DMS79 (cell line): ENCODE measurements at places on chromosomes 5 and 9.

DNA sequence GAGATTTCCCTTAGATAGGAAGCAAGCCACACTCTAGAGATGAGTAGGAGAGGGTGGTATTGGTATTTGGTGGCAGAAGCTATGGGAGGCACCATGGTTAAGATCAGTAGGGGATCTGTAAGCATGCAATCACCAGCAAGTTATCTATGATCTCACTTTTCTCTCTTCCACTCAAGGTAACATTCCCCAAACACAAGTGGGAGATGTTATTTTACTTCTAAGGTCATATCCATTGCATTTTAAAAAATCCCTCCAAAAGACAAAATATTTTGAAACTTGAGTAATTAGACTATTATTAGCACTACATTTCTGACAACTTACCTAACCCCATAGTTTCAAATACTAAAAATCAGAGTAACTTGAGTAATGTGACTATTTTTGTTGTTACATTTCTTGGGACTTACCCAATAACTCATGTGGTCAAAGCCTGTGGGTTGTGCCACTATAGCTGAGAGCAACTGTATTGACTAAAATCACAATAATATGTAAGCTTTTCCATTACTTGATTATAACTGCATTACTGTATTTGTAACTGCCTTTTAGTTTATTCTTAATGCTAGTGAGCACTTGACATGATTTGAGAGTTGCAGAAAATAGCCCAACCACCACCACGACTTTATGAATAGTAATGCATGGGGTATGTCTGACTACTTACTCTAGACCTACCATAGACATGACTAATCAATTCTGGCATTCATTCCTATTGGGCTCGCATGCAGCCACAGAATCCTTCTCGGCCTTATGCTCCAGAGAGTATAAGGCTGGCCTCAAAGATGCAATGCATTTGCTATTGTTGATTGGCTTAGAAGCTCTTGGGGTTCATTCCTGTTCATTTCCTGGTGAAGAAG, 264.7 kb downstream of the TRIM32 start:
- no peak for DNase-seq

GRCh38 chr5:14749579-14750101, 85.1 kb downstream of the OTULIN start:
- no peak for DNase-seq

DNA sequence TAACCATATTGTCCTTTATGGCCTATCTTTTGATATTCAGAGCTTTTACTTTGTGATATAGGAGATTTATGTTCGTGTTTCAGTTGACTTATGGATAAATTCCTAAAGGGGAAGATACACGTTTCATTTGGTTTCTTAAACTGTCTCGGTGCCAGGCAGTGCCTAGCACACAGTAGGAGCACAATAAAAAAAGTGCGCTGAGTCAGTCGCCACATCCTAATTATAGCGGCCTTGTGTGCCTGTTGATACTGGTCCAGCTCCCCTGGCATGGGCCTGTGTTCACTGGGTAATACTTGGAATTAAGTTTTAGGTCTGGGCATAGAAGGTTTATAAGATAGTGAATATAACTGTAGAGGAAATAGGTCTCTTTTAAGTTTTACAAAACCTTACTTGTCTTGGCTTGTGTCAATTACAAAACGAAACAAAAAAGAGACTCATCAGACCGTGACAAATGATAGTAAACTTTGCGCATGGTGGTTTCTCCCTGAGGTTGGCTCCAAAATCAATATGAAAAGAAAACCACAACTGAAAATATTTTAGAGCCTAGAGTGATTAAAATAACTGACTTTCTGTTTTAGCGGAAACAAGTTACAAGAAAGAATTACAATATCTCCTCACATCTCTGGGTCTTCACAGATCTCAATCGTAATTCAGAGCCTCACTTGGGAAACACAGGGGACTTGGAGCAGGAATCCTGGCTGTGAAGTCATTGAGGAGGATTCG, 84.8 kb downstream of the MVB12B start:
- peak; percentile 35 for DNase-seq

DNA sequence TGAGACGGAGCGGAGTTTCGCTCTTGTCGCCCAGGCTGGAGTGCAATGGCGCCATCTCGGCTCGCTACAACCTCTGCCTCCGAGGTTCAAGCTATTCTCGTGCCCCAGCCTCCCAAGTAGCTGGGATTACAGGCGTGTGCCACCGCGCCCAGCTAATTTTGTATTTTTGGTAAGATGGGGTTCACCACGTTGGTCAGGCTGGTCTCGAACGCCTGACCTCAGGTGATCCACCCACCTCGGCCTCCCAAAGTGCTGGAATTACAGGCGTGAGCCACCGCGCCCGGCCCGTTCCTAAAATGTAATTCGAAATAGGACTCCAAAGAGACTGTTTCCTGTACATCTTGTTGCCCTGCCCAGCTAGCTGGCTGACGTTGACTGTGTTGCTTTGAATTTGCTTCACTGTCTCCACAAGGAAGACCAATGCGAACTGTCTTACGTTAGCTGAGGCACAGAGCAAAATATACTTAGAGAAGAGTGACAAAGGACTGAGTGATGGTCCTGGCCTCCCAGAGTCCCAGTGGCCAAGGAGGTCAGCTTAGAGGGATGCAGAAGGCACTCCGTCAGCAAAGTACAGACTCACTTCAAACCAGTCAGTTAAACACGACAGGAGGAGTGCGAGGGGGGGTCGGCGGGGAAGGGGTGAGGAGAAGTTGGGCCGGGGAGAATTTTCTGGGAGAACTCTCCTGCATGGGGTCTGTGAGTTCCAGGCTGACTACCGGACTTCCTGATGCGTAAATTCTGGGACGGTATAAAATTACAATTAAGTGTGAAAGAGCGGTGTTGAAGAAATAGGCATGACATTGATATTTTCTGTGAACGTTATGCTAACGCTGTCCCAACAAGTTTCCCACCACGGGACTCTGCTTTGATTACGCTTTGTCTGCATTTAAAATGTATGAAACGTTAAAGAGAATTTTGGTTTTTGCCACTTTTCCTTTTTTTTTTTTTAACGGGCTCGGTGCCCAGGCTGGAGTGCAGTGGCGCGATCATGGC, 6.8 kb upstream of the TRIM41 start:
- no peak for DNase-seq

GRCh38 chr9:18492612-18493011, 18.7 kb downstream of the ADAMTSL1 start:
- no peak for DNase-seq

DNA sequence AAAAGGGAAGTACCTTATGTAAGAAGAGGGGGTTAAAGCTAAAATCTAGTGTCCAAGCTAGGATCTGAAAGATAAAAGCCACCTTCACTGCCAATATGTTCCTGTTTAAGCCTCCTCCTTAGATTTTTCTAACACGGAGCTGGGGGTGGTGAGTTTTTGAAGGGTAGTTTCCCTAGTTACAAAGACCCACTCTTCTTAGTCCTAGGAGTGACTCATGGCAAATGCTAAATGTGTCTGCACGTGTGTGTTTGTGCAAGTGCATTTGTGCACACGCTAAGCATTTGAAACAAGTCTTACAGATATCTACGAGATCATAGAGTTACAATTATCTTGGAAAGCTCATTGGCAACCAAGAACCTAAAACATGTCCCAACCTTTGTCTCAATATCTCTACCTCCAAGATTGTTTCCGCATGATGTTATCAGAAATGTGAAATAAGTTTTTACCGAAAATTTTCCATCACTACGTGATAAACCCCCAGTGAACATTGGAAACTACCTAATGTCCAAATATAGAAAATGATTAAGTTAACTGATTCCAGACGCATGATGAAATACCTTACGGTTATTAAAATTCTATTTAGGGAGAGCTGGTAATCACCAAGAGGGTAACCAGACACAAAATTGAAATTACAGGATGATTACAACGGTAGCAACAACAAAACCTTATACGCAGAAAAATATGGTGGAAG, 78.0 kb upstream of the HRH2 start:
- no peak for DNase-seq

GRCh38 chr9:134722120-134722701, 80.6 kb downstream of the COL5A1 start:
- no peak for DNase-seq
